Progenitor cell of endocrine pancreas (in vitro differentiated cells): ENCODE measurements at places on chromosomes 3 and 15.

GRCh38 chr3:29335438-29335837 is 54.6 kb downstream of the RBMS3 start:
- no peak for DNase-seq

DNA sequence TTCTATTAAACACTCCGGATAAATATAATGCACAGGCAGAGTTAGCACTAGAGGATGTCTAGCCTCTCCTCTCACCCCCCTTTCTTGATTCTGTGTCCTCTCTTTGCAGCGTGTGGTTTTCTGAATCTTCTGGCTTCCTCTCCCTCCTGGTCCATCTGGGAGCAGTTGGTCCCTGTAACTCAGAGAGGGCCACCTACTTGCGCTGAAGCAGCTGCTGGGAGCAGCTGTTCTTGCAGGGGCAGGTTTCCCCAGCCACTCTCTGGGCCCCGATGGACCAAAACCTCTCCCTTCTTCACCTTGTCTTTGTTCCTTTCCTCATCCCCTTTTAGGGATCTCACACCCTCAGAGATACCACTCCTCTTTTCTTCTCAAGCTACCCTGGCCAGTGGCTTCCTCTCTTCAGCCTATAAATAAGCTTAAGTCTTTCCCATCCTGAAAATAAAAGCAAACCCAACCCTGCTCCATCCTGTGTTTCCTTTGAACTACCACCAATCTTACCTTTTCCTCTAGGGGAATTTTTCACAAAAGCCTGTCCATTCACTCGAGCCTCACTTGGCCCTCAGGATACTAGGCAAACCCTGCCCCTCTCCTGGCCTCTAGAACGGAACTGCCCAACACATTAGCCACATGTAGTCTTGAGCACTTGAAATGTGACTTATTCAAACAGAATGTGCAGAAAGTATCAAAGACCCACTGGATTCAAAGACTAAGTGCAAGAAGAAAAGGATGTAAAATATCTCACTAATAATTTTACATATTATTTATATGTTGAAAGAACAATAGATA is 59.7 kb downstream of the STARD5 start:
- DNase-seq = no peak

DNA sequence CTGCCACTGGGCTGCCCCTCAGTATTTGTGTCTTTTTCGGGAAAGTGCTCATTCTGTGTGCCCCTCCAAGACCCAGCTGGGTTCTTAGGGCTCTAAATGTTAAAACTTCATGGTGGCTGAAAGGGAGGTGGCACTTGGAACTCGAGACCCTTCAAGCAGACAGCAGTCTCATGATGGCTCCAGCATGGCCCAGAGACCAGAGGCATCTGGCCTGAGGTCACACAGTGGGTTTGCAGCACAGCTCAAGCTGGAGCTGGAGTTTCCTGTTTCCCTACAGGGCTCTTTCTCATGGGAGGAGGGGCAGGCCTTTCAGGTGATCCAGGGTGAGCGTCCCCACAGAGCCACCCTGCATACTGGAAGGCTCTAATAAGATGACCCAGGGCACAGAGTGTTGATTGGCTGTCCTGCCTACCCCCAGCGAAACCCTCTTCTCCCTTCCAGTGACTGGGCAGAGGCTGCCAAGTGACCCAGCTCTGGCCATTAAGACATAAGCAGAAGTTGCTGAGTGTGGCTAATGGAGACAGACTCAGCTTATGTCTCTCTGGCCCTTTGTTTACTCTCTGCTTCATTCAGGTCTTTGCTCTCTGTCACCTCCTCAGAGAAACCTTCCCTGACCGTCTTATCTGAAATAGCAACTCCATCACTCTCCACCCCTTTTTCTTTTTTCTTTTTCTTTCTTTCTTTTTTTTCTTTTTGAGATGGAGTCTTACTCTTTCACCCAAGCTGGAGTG is 166.6 kb upstream of the SMAD3 start:
- no peak for DNase-seq

DNA sequence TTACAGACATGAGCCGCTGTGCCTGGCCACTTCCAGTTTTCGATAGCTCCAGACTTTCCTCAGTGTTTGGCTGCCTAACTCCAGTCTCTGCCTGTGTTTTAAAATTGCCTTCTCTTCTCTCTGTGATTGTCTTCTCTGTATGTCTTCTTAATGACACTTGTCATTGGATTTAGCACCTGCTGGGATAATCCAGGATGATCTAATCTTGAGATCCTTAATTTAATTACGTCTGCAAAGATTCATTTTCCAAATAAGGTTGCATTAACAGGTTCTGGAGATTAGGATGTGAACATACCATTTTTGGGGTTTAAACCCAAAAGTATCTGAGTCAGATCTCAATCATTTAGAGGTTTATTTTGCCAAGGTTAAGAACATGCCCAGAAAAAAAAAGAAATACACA is 222.2 kb upstream of the PDZRN3 start:
- no peak for DNase-seq

DNA sequence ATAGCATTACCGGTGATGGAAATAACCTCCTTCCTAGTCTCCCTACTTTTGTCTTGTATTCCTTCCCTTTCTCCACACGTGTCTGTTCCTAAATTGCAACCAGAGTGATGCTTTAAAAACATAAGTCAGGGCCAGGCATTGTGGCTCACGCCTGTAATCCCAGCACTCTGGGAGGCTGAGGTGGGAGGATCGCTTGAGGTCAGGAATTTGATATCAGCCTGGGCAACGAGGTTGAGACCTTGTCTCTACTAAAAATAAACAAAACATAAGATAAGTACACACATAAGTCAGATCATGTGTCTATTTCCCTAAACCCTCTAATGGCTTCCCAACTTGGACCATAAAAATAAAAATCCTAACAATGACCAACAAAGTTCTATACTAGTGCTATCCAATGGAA is 18.4 kb downstream of the ARMC8 start:
- no peak for DNase-seq

DNA sequence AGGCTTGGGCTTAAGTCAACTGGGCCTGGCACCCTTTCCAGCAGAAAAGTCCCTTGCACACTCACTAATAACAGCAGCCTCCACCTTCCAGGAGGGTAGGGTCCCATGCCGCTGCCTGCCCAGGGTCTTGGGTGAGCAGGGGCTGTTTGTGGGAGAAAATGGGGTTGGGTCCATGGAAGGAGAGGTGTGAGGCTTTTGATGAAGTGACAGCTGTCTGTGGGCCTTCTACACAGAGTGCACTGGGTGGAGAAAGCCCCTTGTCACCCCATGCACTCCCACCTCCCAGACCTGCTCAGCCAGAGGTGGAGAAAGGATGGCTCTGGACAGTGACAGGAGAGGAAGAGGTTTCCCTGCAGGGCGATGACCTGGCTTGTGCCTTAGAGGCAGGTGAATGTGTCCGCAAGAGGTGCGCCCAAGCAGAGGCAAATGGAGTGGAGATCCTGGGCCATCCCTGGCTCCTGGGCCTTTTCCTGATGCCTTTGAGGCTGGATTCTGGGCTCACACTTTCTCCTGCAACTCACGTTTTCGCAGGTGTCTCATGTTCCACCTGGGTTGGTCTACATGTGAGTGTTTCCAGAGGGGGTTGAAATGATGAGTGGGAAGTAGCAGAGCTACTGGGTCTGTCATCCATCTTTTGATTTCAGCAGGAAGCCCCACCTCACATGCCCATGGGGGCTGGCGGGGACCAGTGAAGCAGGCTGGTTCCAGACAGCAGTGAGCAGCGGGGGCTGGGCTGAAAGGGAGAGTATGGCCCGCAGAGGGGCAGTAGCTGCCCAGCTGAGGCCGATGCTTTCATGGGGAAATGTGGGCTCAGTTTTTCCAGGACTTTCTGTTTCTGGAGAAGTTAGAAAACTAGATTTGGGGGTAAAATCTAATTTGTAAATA is 85.2 kb upstream of the PRR23E start:
- no peak for DNase-seq

GRCh38 chr3:165920984-165921383 is 83.8 kb upstream of the BCHE start:
- no peak for DNase-seq

DNA sequence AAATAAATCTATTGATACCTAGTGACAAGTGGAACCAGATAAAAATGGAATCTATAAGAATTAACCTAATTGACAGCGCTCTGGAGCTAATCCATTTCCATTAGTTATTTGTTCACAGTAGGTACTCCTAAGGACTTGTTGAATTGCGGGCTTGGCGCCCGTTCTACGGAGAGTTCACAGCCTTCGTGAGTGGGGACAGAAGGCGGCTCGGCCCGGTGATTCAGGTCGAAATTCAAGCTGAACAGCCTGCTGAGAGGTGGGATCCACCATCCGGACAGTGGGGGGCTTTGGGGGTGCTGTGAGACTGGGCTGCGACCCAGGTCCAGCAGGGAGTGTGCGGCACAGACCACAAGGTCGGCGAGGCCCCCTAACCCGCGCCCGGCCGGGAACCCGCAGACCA is 779 bp upstream of the CTNNB1 start:
- DNase-seq = no peak

DNA sequence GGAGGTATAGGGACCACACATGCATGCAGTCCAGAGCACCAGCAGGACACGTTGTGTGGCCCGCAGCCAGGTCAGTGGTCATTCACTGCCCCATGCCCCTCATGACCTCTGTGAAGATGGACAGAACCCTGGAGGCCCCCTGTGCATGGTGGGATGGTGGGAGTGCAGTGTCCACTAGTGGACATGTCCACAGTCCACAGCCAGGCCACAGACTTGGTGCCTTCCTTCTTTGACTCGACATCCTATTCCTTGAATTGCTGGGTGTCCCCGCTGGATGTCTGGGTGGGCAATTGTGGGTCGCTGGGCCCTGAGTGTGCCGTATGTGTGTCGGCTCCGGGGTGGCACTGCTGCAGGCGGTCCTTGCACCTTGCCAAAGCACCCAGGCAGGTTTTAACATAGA is 35.7 kb downstream of the KLF15 start:
- DNase-seq = no peak

DNA sequence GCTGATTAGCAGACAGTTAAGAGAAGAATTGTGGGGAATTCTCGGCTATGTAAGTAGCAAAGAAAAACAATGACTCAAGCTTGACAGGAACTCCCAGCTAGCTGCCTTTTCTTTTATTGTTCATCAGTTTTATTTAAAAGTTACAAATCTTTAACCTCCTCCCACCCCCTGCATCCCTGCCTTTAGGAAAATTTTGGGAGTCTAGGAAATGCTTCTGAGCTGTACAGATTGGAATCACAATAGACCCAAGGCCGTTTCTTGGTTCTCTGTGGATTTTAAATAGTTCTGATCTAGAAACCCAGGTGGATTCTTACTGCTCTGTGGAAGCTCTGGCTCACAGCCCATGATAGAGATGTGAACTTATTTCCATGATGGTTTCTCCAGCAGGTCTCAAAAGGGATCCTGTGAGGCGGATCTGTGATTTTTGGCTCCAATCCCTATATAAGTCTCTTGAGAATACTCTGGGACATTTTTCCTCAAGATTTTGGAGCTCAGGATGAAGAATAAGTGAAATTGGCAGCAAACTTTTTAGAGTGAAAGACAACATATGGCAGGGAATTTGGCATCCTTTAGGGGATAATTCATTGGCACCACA is 312.3 kb downstream of the EPHA3 start:
- no peak for DNase-seq

DNA sequence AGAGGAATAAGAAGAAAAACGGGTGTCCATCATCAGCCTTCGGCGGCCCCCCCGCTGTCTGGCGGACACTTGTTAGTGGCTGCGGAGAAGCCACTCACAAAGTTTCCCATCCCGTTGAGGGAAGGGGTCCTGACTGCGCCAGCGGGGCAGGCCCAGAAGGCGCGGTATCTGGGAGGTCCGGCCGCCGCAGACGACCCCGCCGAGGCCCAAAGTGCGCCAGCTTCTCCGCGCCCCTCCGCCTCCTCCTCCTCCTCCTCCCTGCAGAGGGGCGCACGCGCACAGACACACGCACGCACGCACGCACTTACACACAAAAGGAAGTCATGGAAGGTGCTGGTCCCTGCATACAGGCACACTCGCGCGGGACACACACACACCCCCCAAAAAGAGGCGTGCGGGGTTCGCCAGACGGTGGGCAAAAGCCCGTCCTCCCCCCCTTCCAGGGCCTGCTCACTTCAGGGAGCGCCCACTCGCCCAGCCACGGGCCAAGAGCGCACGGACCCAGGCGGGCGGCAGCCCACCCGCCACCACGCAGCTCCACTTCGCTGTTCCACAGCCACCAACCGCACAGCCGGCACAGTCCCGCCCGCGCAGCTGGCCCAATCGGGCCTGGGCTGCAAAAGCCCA is 18.0 kb downstream of the ZNF148 start:
- no peak for DNase-seq

- no peak for DNase-seq
Observed at GRCh38 chr3:150135287-150135721, 164.6 kb upstream of the PFN2 start.

- no peak for DNase-seq
Observed at GRCh38 chr15:78059110-78059839, 18.2 kb downstream of the TBC1D2B start.

GRCh38 chr3:149850787-149851584 is 38.0 kb downstream of the RNF13 start:
- DNase-seq = no peak

- no peak for DNase-seq
Observed at GRCh38 chr3:66665021-66665695, 164.3 kb upstream of the LRIG1 start.

- no peak for DNase-seq
Observed at GRCh38 chr3:118527514-118528044, 507.1 kb downstream of the IGSF11 start.

GRCh38 chr3:149898771-149899170 is 71.9 kb downstream of the PFN2 start:
- DNase-seq = no peak
